Inflammatory macrophage treated with lipopolysaccharide for 4 hours (primary cell): ENCODE measurements at places on chromosomes 16 and 17.

- no peak for DNase-seq
These were observed 65.6 kb downstream of the SMG6 start for GRCh38 chr17:2237950-2238349.

- DNase-seq = no peak
These were observed 8.3 kb downstream of the UBALD1 start for GRCh38 chr16:4606354-4606753.

- DNase-seq = peak; percentile 50
These were observed 3.2 kb downstream of the CCR7 start for GRCh38 chr17:40561871-40562611.

DNA sequence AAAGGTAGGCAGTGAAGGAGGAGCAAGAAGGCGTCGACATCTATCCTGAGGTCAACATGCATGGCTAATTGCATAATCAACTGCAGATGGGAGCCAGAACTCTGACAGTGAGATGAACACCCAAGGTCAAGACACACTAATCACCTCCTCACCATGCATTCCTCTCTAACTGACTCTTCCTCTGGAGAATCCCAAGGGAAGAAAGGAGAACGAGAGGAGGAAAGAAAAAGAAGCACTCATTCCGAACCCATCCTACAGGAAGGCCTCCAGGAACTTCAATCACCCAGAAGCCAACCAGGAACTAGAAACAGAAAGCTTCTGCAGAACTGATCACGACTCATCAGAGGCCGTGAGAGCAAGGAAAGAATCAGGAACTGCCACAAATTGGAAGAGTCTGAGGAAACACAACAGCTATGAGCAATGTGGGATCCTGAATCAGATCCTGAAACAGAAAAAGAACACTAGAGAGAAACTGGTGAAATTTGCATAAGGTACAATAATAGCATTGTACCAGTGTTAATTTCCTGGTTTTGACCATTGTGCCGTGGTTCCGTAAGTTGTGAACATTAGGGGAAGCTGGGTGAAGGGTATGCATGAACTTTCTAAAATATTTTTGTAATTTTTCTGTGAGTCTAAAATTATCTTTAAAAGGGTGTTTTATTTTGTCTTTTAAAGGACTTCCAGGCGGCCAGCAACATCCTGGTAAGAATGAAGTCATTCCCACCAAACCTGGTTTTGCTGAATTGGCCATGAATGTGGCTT lies 10.0 kb upstream of the BEAN1 start:
- peak; percentile 93 for DNase-seq

- DNase-seq = no peak
These were observed 44.7 kb downstream of the IL21R start for GRCh38 chr16:27446721-27447120.

DNA sequence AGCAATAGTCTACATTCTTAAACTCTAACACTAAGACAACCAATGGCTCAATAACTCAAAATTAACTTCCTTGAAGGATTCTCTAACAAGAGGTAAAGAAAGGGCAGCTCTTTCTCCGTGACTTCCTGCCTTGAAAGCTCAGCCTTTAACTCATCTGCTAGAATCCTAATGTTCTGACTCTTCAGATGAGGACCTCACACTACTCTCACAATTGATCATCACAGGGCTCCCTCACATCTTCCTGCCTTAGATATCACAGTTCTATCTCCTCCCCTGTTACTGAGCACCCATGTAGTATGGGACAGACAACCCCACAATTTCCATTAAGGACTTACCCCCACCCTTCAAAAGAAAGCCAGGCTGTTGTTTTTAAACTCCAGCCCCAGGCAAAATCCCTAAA lies 33.5 kb downstream of the SMURF2 start:
- DNase-seq = no peak

DNA sequence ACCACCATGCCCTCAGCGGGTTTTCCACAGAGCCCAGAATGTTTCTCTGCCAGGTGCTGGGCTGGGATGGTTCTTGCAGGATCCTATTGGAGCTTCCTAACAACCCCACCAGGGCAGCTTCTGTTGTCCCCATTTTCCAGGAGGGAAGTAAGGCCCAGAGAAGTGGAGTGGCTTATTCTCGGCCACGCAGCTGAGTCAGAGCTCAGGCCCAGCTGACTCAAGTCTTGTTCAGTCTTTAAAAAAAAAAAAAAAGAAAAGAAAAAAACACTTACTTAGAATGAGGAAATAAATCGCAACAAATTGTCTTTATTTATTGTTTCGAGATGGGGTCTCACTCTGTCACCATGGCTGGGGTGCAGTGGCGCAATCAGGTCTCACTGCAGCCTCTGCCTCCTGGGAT lies 413.0 kb downstream of the CPPED1 start:
- DNase-seq = peak; percentile 11

- no peak for DNase-seq
These were observed 8.6 kb downstream of the SLC13A5 start for GRCh38 chr17:6704470-6705052.

DNA sequence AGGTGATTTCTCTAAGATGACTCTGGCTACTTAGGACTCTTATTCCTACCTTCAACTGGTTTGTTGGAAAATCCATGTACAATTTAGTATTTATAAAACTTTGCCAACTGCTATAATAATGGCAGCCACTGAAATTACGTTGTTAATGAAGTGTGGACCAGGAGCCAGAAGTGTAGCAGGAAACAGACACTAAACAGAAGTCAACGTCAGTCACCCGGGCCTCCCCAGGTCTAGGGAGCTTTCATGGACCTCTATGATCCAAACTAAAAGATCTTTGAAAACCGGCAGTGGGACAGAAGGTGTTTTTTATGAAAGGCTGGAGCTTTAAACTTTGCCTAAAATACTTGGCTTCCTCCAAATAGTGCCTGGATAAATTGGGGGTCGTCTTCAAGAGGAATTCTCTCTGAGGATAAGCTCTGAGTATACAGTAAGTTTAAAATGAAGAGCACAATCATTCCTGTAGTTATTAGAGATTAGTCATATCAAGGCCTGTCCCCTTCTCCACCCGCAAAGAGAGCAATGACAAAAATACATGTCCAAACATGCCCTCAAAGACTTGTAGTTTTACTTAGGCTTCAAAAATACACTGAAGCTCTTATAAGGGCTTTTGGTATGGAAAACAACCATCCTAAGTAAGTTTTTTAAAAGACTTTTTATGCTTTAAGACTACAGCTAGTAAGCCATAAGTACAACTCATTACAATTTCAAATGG lies 34.6 kb downstream of the DCUN1D3 start:
- DNase-seq = no peak

DNA sequence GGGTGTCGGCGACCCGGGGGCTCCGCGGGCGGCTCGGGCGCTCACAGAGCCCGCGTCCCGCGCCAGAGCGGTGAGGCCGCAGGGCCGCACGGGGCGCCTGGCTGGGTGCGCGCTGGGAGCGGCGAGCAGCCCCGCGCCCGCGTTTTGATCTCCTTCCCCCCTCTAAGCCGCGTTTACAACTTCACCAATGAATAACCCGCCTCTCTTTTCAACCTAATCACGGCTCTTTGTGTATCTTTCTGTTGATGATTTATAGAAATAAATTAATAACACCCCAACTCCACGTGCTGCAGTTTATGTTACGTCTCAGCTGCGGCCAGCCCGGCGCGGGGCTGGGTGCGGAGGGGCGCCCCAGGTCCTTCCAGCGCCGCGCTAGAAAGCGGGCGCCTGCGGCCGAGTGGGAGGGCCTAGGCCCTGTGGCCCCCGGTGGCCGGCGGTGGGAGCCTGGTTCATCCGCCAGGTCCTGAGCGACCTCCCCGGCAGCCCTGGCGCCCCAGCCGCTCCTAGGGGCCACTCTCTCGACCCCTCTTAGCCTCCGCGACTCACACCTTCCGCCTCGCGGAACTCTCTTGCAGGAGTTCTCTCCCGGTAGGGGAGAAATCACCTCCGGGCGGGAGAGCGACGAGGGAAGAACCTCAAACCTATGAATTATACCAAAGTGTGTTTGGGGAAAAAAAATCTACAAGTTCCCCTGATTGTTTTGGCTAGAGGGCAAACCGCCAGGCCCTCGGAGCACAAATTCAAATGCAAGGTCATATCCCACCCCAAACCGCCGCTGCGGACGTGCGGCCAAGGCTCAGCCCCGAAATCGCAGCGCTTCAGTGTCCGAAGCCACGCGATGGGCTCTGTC lies 1.9 kb downstream of the HNF1B start:
- DNase-seq = no peak

- no peak for DNase-seq
These were observed 23.3 kb downstream of the CPNE2 start for GRCh38 chr16:57115514-57116182.

DNA sequence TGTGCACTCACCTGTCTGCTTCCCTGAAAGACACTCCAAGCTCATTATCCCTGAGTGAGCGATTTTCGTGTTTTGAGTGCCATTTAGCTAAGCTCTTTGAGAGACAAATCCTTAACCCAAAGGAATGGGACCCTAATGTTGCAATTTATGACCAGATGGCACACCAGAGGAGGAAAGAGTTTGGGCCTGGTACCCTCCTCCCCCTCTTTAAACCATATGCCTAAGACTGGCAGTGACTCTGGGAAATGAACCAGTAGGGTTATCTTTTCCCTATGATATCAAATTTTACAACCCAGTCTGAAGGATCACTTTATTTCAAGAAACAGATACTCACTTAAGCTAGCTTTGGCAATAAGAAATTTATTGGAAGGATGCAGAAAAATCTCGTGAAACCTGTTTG lies 550.4 kb downstream of the TOX3 start:
- no peak for DNase-seq

GRCh38 chr17:82830249-82830661 lies 9.6 kb downstream of the ZNF750 start:
- DNase-seq = no peak

- no peak for DNase-seq
These were observed 539.7 kb upstream of the CDH11 start for GRCh38 chr16:65661558-65661957.

GRCh38 chr17:33099252-33099651 lies 107.6 kb downstream of the SPACA3 start:
- no peak for DNase-seq
